ENCODE measurements at places on chromosomes 2 and 18.
A peak's percentile ranks its signal among the peaks of the same experiment; 100 is the strongest.

DNA sequence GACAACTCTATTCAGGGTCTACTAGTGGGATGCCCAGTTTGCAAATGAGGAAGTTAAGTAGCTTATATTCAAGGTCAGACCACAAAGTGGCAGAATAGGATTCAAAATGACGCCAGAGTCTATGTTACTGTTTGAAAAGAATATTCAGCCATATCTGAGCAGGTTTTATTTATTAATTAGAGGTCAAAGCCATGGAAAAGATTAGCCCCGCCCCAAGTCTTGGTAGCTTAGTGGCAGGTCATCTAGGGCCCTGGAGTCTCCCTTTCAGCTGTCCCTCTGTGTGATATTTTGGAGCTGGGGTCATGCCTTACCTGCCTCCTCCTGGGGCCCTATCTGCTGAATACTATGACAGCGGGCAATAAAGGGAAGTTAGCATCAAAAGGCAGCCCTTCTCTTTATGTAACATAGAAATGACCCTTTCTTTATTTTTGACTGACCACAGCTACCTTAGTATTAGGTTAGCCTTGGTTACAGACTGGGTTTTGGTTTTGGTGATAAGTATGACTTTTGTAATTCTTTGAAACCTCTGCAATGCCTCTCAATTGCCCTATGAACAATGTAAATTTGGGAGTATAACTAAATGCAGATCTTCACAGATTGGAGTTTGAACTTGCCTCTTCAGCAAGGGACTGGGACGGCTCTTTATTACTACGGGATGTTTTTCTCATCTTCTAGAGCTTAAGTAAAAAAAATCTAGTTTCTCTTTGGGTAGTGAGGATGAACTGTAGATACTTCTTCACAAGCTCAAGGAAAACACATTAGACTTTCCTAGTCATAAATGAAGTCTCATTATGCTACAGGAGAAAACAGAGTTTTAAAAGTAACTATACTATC, 153.0 kb upstream of the ITGA4 start:
- DNase-seq: no peak

DNA sequence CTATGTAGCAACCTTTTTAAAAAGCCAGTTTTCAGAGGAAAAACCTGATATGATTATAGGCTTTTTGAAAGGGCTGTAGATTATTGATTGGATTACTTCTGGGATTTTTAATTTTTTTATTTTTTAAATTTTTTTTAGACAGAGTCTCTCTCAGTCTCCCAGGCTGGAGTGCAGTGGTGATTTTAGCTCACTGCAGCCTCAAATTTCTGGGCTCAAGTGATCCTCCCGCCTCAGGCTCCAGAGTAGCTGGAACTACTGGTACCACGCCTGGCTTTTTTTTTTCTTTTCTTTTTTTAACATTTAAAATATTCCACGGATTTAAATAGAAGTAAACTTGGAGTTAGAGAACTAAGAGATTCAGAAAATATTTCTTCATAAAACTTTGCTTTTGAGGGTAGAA, 1.2 kb downstream of the MRPL19 start:
- no peak for DNase-seq

GRCh38 chr18:3319399-3319798, 57.5 kb downstream of the MYL12B start:
- no peak for DNase-seq

- no peak for DNase-seq
Measured at GRCh38 chr2:13515254-13515653, 798.5 kb downstream of the TRIB2 start.

- DNase-seq: no peak
Measured at GRCh38 chr2:164523726-164524125, 97.6 kb downstream of the GRB14 start.

GRCh38 chr2:96773922-96774321, 13.2 kb downstream of the CNNM4 start:
- DNase-seq: peak; percentile 41

DNA sequence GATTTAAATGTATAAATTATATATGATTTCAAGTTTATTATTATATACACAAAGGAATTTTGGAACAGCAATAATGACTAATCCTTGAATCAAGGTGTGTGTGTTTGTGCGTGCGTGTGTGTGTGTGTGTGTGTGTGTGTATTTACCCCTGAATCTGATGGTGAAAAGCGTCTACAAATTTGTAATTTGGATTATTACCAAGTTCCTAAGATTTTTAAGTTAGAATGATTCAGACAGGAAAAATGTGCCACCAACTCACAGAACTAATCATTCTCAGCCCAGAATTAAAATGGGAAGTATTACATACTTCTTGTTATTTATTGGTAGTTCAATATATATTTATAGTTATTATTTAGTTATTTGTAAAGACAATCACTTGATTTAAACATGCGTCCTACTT, 12.3 kb downstream of the CALCRL start:
- DNase-seq: no peak

DNA sequence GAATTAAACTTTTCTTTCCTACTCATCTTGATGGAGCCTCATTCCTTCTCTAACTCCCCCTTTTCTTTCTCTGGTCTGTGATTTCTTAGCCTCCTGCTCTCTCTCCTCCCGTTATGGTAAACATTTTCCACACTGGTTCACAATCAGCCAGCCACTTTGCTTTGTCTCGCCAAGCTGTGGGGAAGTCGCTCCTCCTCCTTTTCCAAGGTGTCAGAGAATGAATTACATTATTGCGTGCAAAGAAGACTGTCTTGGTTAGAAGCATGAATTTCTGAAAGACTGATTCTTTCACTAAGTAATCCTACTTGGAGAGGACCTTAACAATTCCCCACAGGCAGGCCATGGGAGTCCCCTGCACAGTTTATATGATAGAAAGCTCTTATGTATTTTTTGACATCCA, 46.1 kb downstream of the RASGRP3 start:
- no peak for DNase-seq

DNA sequence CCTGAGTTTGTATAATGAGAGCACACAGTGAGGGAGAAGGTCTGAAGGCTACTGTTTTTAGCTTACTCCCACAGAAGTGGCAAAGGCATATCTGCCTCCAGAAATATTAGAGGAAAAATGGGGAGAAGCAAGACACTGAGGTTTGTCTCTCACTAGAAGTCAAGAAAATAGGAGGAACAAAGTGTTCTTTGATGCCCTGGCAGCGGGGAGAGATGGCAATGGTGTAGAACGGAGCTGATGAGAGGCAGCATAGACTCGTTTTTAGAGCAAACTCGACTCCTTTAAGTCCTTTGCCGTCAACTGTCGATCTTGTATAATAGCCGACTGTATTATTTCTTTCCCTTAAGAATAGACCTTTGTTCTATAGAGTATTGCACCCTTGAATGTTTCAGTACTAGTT, 73.8 kb downstream of the ANKRD44 start:
- DNase-seq: no peak

GRCh38 chr2:241340631-241341163, 15.4 kb upstream of the FARP2 start:
- no peak for DNase-seq

DNA sequence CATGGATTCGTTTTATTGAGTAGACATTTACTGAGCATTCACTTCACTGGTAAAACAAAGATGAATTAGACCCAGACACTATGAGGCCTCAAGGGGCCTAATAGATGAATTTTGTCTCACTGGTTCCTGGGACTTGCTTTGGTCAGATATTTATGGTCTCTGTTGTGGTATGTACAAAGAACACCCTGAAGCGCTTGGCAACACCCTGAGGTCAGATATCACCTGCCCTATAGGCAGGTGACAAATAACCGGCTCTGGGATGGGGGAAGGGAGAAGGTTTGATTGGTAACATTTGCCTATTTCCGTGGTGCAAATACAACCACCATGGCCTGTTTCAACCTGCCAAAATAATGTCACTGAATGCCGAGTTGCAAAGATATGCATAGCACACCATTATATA, 105.6 kb upstream of the STON1 start:
- no peak for DNase-seq

DNA sequence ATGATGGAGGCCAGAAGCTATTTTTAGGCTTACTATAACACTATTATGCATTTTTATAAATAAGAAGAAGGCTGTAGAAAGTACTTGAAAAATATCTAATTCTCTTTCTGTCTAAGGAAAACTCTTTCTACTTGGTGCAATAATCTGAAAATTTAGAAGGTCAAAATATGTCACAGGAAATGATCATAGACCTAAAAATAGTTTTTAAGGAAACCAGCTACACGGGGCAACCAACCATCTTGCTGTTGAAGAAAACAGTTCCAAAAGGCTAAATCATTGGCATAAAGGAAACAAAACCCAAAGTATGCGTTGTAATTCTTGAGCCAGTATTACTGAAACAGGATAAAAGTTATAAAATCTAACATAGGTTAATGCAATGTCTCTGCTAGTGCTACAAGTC, 40.2 kb downstream of the SOCS6 start:
- no peak for DNase-seq

DNA sequence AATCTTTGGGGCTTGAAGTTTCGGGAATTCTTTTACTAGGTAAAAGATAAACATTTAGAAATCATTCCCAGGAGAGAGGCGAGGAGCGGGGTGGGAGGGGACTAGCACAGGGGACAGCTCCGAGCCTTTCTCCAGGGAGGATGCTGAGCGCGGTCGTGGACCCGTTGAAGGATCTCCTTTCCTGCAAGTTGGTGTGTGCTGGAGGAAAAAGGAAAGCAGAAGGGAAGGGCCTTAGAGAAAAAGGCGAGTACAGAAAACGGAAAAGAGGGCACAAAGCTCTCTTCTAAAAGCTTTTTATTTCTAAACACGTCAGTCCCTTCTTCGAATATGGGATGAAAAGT, 640 bp downstream of the SLC39A6 start:
- DNase-seq: no peak

- no peak for DNase-seq
Measured at GRCh38 chr2:28004086-28004485, 113.6 kb downstream of the BABAM2 start.

DNA sequence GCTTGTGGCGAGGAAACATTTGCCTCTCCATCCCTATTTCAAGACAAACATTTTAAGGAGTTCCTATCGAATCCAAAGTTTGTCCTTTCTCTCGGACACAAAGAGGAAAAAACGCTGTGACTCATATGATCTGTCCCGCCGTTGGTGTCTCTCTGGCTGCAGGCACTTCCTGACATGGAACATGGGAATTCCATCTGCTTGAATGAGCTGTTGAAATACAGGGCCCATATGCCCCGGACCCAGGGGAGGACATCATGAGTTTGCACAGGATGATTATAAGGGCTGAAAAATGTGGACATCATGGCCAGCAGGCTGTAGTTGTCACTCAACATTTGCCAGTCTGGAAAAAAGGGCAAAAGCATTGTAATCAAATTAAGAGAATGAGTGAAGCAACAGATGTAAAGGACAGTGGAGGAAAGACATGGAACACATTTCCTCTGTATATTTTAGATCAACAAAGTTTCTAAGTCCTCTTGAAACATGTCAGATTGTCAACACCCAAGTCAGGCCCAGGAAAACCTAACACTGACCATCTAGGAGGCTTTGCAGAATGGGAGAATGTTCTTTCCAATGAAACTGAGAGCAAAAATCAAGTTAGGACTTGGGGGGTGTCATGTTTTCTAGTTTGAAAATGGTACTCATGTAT, 103.2 kb upstream of the SMIM21 start:
- DNase-seq: no peak

DNA sequence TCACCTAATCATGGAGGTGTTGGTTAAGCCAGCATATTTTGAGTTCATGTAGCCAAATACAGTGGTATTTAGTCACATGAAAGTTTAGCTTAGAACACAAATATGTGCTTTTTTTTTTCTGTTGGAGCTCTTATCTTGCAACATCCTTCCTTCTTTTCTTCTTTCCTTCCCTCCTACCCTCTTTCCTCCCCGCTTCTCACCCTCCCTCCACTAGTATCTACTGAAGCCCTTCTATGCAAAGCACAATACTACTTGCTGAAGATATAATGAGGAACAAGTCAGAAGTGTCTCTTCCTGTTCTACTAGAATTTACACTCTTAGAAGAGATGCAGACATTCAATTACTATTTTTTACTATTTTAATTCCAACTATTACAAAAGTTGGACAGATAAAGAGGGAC, 105.0 kb upstream of the ITGA4 start:
- no peak for DNase-seq

GRCh38 chr2:15038366-15039364, 406.1 kb downstream of the LRATD1 start:
- DNase-seq: no peak

DNA sequence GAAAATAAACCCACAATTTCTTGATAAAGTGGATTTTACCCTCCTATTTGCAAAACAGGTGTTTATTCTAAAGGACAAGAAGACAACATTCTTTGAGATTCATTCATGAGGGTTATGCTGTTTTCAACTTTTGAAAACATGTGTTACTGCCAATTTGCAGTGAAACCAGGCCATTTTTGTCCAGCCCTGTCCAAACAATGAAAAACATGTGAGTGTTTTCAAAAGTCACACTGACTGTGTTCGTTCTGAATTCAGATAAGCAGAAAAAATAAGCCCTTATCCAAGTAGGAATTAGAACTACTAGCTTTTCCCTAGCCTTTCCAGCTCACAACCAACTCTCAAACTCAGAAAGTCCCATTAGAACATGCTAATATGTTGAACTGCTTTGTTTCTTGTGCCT, 148.1 kb upstream of the PID1 start:
- no peak for DNase-seq

DNA sequence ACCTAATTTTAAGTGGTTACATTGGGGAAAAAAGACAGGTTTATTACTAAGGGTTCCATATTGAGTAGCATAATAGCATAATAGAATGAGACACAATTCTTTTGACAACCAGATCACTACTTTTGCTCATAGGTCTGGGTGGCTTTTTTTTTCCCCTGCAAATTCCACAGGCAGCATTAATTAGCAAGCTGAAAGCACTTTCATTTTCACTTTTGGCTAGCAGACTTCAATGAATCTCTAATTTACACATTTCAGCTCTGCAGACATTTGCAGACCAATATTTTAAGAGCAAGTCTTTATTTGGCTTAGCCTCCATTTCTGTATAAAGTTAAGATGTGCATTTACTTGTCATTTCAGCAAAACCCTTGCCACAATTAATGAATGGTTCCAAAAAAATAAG, 185.5 kb downstream of the NOL4 start:
- DNase-seq: no peak

DNA sequence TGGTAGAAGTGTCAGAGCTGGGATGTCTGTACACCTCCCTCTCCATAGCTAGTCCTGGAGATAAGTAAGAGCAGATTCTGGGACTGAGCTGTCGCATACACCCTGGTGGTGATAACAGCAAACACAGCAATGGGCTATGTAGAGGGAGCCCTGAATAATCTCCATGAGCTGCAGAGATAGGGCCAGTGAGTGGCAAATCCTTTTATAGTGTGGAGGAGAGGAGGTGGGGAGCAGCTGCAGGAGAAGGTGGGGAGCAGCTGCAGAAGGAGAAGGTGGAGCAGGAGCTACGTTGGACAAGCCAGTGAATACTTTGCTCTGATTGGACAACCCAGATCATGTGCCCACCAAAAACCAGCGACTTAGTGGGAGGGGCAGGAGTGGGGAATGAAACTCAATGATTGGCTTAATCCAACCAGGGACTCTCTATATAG, 85.5 kb downstream of the TMEM247 start:
- no peak for DNase-seq

Measured in NCI-H2029 treated with DMSO at 0.1 percent for 48 hours (cell line).